Activated naive CD8-positive, alpha-beta T cell treated with anti-CD3 and anti-CD28 coated beads, Interleukin-2, amount 50 U/mL, for 24 hours (primary cell): ENCODE measurements at places on chromosomes 4 and X.

GRCh38 chr4:145602129-145602760 is 16.9 kb upstream of the MMAA start:
- DNase-seq: no peak

DNA sequence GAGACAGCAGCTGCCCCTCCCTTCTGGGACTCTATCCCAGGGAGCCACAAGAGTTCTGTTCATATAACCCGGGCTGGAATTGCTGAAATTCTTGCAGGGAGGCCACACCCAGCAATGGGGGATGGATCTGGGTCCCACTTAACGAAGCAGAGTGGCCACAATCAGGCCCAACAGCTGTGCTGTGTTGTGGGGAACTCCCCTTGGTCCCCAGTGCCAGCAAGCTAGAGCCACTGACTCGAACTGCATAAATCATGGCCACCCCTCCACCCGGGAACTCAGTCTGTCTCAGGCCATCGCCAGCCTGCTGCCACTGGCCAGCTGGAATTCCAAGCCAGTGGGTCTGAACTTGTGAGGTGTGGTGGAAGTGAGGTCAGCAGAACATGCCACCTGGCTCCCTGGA is 111.1 kb downstream of the KLF8 start:
- no peak for DNase-seq

GRCh38 chr4:128684016-128684415 is 125.5 kb upstream of the JADE1 start:
- DNase-seq: no peak

DNA sequence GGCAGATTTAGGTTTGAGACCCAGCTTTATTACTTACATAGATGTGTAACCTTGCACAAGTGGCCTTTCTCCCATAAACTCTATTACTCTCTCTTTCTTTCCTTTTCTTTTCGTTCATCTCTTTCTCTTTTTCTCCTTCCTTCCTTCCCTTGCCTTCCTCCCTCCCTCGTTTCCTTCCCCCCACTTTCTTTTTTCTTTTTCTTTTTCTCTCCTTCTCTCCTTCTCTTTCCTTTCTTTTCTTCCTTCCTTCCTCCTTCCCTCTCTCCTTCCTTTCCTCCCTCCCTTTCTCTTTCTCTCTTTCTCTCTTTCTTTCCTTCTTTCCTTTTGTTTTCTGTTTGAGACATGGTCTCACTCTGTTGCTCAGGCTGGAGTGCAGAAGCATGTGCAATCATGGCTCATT is 526.4 kb upstream of the CXorf51A start:
- DNase-seq: no peak

DNA sequence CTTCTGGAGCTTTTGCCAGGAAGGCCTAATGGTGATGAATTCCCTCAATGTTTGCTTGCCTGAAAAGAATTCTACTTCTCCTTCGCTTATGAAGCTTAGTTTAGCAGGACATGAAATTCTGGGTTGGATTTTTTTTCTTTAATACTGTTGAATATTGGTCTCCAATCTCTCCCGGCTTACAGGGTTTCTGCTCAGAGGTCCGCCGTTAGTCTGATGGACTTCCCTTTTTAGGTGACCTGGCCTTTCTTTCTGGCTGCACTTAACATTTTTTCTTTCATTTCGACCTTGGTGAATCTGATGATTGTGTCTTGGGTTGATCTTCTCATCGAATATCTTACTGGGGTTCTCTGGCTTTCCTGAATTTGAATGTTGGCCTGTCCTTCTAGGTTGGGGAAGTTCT is 17.2 kb upstream of the TMPRSS11A start:
- DNase-seq: no peak

GRCh38 chrX:137748827-137749226 is 182.9 kb downstream of the ZIC3 start:
- no peak for DNase-seq

GRCh38 chr4:106238820-106239420 is 77.1 kb downstream of the TBCK start:
- DNase-seq: no peak

DNA sequence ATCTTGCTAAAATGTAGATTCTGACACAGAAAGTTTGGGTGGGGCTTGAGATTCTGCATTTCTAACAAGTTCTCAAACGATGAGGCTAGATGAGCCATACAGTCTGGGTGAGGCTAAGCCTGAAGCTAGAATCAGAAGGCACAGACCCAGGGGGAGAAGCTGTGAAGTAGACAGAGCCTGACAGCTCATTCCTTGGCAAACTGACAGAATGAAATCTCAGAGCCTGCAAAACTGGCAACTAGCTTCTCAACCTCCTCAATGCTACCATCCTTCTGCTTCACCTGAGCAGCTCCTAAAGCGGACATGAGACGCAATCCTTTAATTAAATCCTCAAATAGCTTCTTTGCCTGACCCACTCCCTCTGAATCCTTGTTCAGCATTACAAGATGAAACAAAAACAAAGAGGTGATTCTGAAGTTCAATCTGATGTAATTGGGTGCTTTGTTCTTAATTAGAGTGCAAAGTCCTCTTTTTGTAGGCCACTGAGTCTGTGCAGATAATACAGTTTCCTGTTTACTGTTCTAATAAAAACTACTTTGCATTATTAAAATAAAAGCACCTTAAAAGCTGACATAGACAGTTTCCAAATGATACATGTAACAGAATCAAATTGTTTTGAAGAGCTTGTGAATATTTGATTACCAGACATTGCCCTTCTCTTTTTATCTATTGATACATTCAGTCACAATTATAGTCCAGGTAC is 71.0 kb upstream of the BMP2K start:
- no peak for DNase-seq

- peak; percentile 18 for DNase-seq
Measured at GRCh38 chrX:107684956-107685385, 56.7 kb downstream of the PRPS1 start.

DNA sequence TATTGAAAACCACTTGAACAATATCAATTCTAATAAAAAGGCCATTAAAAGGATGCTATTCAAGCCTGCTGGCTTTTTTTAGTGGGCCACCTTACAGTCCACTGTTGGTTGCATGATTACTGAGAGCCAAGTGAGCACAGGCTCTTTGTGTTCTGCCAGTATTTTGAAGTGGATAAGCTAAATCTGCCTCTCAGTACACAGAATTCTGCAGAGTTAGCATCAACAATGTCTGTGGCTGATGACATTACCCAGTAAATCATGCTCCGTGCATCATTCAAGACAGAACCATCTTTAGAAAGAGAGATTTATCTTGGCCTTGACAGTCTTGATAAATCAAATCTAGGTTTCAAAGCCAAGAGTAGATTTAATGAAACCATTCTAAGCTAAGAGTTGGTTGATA is 119.0 kb upstream of the GNPDA2 start:
- no peak for DNase-seq

- no peak for DNase-seq
Measured at GRCh38 chr4:77026322-77026704, 49.5 kb downstream of the CCNI start.

GRCh38 chrX:10167573-10167972 is 10.8 kb downstream of the CLCN4 start:
- DNase-seq: no peak

GRCh38 chrX:786441-786881 is 155.9 kb downstream of the SHOX start:
- no peak for DNase-seq

- DNase-seq: no peak
Measured at GRCh38 chr4:182903013-182903412, 14.2 kb downstream of the DCTD start.

GRCh38 chr4:80071604-80072227 is 1.3 kb downstream of the ANTXR2 start:
- DNase-seq: no peak

DNA sequence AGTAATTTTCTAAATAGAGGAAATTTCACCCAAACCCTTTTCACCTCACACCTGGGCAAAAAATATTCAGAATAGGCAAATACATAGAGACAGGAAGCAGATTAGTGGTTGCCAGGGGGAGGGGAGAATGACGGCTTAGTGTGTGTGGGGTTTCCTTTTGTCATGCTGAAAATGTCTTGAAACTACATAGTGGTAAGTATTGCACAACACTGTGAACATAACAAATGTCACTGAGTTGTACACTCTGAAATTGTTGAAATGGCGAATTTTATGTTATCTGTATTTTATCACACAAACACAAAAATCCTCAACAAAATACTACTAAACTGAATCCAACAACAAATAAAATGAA is 60.7 kb upstream of the PLAC1 start:
- DNase-seq: peak; percentile 23

DNA sequence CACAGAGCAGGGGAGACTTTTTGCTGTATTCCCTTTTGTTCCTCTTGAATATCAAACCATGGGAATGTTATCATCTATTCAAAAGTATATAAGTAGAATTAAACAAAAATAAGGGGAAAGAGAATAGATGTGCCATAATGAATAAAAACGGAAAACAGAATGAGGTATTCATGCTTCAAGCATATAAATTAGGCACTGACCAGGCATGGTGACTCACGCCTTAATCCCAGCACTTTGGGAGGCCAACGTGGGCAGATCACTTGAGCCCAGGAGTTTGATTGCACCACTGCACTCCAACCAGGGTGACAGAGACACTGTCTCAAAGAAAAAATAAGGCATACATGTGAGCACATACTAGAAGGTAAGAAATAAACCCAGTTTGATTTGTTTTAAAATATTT is 16.3 kb upstream of the NEUROG2 start:
- DNase-seq: no peak

- no peak for DNase-seq
Measured at GRCh38 chr4:26471890-26472289, 18.4 kb downstream of the CCKAR start.

- DNase-seq: no peak
Measured at GRCh38 chrX:20362268-20363267, 95.9 kb upstream of the RPS6KA3 start.

- no peak for DNase-seq
Measured at GRCh38 chr4:46258431-46258830, 131.5 kb downstream of the GABRA2 start.

DNA sequence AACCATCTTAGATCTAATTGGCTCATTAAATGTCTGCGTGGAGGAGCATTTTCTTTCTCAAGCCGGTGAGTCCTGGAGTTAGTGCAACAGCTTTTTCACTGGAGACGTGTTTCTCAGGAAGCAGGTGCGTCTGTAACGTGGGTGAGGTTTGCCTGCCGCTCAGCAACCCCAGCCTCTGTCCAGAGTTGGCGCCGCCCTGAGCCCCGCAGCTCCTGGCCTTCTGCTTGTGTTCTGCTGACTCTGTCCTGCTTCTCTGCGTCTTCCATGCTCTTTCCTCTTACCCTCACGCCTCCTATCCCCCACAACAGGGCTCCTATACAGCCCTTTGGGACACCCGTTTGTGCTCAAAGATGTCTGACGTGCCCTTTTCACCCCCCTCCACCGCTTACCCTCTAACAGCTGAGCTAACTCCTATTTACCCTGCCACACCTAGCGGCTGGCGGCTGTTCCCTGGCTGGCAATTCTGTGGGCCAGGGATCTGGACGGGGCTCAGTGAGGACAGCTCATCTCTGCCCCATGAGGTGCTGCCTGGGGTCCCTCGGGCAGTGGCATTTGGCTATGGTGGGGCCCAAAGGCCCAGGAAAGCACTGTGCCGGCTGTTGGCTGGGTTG is 18.8 kb downstream of the DOK7 start:
- DNase-seq: no peak

- DNase-seq: no peak
Measured at GRCh38 chr4:85498068-85498733, 23.3 kb downstream of the ARHGAP24 start.

DNA sequence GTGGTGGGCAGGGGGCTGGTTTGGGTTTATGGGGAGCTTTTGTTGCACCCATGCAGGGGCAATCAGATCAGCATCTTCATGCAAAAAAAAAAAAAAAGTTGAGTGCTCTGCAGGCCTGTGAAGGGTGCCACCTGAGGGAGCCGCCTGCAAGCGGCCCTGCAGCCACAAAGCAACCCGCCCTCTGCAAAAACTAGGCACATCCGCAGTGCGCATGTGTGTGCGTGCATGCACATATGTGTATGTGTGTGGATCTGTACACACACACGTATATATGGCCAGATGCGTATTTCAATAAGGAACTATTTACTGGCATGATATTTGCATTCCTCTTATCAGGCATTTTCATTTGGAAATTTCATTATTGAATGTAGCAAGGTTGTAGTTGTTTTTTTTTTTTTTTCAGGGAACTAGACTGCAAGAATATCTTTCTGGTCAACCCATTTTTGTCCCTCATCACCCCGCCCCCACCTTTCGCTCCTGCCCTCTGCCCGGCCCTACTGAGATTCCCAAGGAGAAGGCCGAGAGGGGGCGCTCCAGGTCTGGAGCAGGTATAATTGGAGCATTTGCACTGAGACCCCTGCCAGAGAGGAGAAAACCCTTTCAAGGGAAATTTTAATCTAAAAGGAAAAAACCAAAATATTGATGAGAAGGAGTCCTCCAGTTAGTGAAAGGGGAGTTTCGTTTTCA is 18.1 kb downstream of the CCNQ start:
- no peak for DNase-seq

GRCh38 chrX:154310616-154311536 is 15.3 kb downstream of the TKTL1 start:
- no peak for DNase-seq

DNA sequence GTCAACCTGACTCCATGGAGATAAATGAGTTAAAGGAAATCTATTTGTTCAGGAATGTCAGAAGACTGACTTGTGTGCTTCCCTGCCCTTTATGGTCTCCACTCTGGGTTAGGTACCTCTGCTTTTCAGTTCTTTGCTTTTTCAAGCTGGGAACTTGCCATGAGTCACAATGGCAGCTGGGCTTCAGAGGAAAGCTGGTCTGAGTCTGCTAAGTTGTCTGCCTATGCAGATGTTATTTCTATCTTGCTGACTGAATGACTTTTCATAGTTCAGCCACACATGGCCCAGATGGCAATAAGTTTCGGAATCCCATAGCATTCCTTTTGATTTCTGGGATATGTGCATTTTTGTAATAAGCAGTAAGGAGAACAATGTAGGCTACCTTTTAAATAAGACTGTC is 337.9 kb upstream of the FGF13 start:
- DNase-seq: no peak

DNA sequence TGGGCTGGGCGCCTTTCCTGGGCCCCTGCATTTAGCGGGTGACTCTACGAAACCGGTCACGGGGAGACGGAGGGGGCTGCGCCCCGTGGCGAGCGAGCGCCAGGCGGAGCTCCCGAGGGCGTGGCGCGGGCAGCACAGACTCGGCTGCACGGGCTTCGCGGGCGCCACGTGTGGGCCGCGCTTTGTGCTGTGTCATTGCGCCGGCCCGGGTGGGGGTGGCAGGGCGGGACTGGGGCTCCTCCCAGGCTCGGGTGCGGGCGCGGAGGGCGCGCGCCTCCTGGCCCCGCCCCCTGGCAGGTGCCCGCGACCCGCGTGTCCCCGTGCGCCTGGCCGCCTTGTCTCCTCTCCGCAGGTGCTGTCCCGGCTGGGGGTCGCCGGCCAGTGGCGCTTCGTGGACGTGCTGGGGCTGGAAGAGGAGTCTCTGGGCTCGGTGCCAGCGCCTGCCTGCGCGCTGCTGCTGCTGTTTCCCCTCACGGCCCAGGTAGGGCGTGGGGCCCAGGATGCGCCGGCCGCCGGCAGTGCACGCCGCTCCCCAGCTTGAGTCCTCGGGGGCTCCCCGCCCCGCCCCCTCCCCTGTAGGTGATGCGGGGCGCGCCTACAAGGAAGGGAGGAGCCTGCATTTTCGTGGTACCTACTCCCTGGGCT is 651 bp downstream of the UCHL1 start:
- peak; percentile 31 for DNase-seq

- DNase-seq: no peak
Measured at GRCh38 chr4:114911111-114911510, 202.3 kb downstream of the NDST4 start.
